GF-D8 (cell line): ENCODE measurements at places on chromosomes 1 and 21.

GRCh38 chr1:10432910-10433700 is 2.9 kb downstream of the CENPS start:
- no peak for DNase-seq

DNA sequence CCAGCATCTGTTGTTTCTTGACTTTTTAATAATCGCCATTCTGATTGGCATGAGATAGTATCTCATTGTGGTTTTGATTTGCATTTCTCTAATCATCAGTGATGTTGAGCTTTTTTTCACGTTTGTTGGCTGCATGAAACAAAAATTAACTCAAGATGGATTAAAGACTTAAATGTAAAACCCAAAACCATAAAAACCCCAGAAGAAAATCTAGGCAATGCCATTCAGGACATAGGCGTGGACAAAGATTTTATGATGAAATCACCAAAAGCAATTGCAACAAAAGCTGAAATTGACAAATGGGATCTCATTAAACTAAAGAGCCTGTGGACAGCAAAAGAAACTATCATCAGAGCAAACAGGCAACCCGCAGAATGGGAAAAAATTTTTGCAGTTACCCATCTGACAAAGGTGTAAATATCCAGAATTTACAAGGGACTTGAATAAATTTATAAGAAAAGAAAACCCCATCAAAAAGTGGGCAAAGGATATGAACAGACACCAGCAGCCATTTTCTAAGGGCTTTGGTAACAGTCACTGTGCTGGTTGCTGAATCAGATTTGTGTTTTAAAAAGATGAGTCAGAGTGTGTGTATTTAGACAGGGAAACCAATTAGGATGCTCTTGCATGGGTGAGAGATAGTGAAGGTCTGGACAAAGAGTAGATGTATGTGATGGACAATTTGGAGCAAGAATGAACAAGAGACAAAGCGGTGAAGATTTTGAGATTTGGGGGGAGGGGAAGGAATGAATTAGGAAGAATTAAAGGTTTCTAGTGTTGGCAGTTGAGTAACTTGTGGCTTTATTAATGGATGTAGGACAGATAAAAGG is 110.7 kb downstream of the RYR2 start:
- DNase-seq: no peak

GRCh38 chr1:3796215-3797061 is at the start of gene LRRC47:
Gene LRRC47, minus strand, starts transcription at chr1:3796498. Its CDS starts 22 bp downstream, at chr1:3796476.
- DNase-seq: peak; percentile 68

DNA sequence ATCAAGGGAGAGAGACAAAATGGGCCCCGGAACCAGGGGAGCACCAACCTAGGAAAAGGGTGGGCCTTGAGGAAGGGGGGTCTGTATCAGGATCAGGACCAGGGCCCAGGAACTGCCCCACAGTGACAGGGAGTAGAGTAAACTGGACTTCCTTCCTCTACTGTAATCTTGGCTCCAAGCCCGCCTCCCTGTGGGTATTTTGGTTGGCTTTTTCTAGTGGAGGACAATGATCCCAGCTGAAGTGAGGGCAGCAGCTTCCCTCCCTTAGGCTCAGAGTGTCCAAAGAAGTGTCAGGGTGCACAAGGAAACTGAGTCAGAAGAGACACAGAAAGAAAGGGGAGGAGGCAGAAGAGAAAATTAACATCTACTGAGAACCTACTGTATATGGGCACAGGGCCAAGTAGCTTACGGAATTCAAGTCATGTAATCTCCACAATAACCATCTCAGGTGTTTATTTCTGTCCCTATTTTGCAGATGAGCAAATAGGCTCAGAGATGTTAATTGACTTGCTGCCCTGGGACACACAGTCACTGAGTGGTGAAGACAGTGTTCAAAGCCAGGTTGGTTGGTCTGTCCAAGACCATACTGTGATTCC is 4.8 kb downstream of the UBQLN4 start:
- DNase-seq: no peak

DNA sequence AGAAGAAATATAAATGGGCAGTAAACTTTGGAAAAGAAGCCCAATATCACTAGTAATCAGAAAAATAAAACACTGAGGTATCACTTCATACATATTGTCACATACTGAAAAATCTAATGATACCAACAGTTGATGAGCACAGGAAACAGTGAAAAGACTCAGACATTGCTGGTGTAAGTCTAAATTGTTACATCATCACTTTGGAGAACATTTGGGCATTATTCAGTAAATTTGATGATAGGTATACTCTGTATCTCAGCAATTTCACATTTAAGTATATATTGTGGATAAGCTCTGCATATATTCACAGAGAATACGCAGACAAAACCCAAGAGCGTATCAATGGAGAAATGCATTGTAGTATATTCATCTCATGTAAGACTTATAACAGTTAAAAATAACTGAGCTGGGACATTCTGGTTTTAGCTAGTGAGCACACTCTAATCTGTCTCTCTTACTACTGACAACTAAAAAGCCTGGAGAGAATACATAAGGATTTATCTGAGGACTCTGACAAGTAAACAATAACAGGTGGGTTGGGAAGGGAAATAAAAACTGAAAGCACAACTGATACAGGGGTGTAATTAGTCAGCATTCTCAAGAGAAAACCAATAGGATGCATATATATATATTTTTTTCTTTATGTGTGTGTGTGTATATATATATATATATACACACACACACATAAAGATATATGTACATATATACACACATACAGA is 212.7 kb upstream of the JUN start:
- DNase-seq: no peak

GRCh38 chr1:41649396-41650027 is 165.0 kb upstream of the EDN2 start:
- DNase-seq: no peak

DNA sequence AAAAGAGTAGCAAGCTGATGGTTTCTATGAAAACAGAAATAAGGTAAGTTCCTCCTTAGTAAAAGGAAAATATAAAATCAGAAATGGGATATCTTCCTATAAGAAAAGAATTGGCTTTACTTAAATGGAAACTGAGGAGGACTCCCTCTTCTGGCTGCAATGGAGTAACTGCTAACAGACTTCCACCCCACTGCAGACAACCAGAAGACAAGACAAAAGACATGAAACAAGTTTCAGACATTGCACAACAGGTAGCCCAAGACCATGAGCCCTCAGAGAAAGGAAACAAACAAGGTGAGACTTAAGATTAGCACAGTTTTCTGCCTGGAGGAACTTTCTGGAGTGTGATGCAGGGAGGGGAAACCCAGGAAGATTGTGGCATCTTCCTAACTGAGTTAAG is 17.0 kb upstream of the OLFML2B start:
- DNase-seq: no peak

- DNase-seq: no peak
Observed at GRCh38 chr1:66980745-66981367, 56.1 kb downstream of the MIER1 start.

DNA sequence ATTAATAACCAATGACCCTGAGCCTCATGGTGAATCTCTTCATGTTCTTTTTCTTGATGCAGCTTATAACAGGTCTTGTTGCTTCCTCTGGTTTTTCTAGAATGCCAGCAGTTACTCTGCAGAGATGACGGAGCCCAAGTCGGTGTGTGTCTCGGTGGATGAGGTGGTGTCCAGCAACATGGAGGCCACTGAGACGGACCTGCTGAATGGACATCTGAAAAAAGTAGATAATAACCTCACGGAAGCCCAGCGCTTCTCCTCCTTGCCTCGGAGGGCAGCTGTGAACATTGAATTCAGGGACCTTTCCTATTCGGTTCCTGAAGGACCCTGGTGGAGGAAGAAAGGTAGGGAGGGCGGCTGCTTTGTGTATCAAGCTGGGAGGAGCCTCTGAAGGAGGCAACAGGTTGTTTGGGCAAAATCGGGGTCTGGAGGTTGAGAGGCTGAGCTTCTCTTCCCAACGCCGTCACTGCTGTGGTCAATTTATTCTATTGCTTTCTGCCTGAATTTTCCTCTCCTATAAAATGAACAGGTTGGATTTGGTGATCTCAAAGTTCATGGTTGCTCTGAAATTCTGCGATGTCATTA is 6.7 kb downstream of the ABCG1 start:
- no peak for DNase-seq

- no peak for DNase-seq
Observed at GRCh38 chr1:106526650-106527049, 529.8 kb upstream of the PRMT6 start.

GRCh38 chr1:105544475-105544874 is 1512.0 kb upstream of the PRMT6 start:
- no peak for DNase-seq

DNA sequence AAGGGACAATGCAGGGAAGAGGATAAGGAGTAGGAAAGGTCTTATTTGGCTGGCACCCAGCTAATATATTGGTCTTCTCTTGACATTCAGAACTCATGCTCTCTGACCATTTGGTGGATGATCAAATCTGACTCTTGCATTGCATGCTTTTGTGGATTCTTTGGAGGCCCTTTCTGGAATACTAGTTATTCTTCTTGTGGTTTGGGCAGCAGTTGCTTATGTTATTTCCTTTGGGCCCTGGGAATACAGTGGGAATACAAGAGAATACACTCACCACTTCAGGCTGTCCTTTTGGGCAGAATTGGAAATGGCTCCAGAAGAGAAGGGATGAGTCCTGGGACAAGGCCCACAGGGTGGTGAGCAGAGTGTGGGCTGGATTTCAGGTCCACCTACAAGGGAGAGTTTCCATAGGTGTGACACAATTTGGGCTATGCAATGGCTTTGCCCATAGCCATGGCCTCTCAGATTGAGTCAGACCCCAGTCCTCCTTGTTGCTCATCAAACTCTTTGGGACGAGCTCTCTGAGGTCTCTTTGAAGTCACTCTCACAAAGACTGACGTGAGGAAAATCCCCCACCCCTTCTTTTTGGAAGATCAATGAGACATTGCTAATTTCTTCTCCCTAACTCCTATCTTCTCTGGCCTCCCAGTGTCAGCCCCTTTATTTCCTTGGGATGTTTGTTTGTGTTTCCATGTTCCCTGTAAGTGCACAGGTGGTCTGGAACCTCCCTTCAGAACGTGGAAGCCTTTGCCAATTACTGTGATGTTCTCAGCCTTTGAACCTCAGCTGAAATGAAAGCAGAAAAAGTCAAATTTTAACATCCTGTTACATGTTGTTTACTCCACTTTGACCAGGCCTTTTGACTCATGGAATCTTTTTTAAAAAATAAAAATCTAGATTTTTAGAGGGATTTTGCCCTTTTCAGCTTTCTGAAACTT is 19.4 kb downstream of the HSD11B1 start:
- DNase-seq: no peak

DNA sequence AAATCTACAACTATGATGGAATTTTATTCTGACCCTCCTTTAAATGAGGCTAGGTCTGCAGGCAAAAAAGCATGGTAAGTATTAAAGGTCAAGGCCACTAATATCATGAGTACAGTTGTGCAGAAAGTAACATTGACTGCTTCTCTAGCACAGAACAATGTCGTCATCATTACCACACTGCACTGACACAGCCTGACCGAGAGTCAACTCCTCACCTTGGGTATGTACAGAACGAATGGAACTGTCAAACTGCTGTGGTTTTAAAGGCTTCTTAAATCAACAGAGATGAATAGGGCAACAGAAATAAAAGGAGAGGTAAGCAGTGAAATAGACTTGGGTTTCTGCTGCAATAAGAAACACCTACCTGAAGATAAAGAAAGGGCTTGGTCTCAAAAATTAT is 88.8 kb downstream of the TBX15 start:
- DNase-seq: no peak

GRCh38 chr21:35244514-35244913 is 195.4 kb upstream of the RUNX1 start:
- DNase-seq: no peak

GRCh38 chr1:43705334-43705733 is 2.0 kb upstream of the ST3GAL3 start:
- no peak for DNase-seq

- no peak for DNase-seq
Observed at GRCh38 chr1:248243204-248243603, 12.0 kb downstream of the OR2M4 start.
